Central memory CD8-positive, alpha-beta T cell (primary cell): ENCODE measurements at places on chromosomes 7 and 10.

GRCh38 chr10:71274901-71275796, 43.9 kb upstream of the SLC29A3 start:
- DNase-seq, result no peak

DNA sequence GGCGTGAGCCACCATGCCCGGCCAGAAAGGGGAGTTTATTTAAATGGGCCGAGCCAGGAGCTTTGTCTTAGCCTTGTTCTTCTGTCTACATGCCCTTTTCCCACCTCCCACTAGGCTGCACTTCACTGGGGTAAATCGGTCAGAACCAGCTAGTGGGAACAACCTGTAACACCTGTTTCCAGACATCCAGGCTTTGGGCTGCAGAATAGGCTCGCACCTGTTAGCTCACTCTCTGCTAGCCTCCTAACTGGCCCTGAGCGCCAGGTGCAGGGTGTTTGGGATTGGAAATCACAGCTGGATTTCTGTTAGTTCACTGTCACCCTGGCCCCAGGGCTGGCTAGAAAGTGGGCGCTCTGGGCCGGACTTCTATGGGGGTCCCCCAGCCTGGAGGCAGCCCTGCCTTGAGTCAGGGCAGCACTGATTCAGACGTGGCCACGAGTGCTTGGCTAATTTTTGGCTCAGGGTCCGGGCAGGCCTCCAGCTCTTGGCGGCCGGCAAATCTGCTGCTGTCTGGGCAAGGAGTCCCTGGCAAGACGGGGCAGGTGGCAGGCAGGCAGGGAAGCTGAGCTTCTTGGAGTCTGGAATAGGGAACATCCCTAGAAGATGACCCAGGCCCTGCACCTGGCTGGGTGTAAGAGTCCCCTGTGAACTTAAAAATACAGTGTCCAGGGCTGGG, 48.6 kb downstream of the GTF2IRD1 start:
- no peak for DNase-seq

GRCh38 chr10:59905066-59905730, 1.2 kb downstream of the CCDC6 start:
- no peak for DNase-seq

DNA sequence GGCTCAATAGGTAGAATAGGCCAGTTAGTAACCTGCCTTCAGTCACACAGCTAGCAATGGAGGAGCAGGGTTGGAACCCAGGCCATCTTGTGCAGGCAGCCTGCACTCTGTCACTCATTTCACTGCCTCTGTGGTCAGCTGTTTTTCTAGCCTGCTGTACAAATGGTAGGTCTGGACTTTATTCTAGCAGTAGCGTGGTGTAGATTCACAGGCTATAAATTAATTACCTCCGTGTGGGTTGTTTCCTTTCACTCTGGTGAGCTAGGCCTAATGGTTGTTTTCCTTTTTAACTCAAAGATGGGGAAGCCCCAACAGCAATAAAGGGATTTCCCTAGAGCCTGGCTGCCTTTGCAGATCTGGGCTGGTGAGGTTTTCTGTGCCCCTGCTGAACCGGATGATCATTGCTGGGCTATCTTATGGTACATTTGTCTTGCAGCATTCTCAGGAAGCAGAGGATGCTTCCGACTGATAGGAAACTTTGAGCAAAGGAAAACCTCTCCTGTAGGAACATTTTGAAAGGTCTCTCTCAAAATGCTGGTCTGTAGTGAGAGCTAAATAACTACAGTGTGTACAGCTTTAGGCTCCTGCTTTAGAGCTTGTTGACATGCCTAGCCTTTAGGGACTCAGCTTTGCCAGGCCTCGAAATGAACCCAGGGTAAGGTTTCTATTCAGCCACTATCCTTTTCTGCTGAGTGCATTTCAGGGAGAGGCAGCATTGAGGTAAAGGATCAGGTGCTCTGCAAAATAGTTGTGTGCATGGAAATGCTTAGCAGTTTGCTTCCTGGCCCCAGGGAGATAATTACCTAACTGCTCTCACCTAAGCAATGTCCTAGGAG, 157.4 kb downstream of the ST7 start:
- peak; percentile 10 for DNase-seq

GRCh38 chr10:6473430-6473829, 106.6 kb downstream of the PRKCQ start:
- DNase-seq, result peak; percentile 28

- no peak for DNase-seq
These were observed 23.1 kb downstream of the DNAJB9 start for GRCh38 chr7:108592646-108593201.

DNA sequence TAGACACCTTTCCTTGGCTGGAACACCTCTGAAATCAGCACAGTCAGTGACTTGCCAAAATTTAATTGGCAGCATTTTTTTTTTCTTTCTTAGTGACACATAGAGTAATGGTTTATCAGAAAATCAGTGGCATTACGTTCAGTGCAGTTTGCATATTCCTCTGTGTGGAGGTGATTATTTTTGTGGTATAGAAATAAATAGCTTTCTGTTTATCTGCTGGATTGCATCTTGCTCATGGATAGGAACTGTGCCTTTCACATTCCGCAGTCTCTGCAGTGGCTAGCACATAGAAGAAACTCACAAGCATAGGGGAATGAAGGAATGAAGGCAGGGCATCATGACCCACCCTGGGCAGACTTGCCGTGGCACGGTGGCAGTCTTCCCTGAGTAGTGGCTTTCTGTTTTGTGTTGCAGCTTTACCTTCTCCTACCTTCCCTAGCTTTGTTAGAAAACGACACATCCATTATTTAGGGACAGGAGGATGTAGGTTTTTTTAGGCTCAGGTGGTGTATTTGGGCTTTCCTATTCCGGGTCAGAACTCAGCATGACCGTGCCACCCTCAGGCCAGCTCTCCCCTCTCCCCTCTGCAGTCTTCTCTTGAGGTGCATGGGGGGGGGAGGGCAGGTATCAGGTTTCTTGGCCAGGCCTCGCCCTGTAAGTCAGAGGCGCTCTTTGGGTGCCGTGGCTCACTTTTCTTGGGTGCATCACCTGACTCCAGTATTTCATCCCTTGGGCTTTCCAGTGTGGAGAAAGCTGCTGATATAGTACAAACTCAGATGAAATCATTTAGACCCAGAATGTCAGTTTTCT, 112.5 kb upstream of the GJD4 start:
- no peak for DNase-seq

DNA sequence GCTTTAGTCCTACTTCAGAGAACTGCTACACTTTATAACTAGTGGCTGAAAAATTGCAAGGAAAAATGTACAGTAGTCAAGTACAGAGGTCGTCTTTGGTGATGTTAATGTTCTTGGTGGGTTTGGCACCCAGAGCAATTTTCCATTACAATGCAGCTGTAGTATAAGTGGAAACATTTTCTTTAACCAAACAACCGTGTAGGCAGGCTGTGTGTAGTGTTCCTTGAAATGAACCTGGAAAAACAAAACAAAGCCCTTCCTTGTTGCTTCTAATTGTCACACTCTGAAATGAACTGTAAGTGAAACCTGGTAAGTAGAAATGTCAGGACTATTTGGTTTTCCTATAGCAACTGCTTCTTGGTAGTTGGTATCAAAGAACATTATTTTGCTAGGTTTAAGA, 256.9 kb downstream of the MDFIC start:
- DNase-seq, result no peak

- no peak for DNase-seq
These were observed 300.9 kb downstream of the WDR11 start for GRCh38 chr10:121152033-121152432.

DNA sequence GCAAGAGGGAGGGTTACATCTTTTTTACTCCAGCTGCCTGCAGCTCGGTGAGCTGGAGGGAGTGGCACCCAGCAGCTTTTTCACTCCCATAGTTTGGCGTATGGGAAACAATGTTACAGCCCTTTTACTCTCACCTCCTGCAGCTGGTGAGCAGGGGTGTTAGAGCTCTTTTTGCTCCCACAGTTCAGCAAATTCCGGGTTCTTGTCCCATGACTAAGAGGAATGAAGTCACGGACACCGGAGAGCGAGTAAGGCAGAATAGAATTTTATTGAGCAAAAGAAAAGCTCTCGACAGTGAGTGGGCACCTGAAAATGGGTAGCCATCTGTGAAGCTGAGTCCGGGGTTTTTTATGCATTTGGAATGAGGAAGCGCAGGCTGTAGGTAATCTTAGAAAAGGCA, 446.6 kb downstream of the GFRA1 start:
- DNase-seq, result no peak

GRCh38 chr7:2710286-2710655, 22.3 kb downstream of the AMZ1 start:
- DNase-seq, result peak; percentile 49

DNA sequence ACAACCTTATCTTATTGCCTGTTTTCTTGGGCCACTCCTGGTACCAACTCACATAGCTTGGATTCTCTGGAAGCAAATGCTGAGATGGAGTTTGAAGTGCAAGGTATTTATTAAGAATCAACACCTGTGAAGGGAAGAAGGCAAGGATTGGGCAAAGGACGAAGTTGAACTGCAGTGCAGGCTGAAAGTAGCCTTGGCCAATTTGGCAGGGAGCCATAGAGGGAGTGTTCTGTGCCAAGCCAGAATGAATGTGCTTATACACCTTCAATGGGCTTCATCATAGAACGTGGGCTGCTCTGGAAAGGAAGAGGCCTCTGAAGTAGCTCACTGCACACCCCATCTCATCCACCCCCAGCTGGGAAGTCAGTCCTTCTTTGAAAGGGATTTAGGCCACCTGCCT, 79.8 kb upstream of the IFRD1 start:
- DNase-seq, result no peak

DNA sequence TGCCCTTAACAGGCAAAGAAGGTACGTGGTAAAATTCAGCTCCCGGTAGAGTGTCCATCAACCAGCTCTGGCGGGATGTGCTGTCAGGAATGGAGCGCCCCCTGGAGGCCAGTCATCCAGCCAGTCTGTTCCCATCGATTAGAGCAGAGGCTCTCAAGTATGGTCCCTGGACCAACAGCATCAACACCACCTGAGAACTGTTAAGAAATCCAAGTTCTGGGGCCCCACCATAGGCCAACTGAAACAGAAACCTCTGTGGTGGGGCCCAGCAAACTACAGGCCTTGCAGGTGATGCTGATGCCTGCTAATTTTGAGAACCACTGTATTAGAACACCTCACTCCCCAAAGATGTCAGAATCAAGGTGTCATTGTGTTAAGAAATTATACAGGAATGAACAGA, 109.2 kb downstream of the DPY19L1 start:
- no peak for DNase-seq

GRCh38 chr7:101677797-101678479, 48.8 kb upstream of the MYL10 start:
- no peak for DNase-seq

- no peak for DNase-seq
These were observed 987 bp upstream of the EXOC6 start for GRCh38 chr10:92847202-92847864.

DNA sequence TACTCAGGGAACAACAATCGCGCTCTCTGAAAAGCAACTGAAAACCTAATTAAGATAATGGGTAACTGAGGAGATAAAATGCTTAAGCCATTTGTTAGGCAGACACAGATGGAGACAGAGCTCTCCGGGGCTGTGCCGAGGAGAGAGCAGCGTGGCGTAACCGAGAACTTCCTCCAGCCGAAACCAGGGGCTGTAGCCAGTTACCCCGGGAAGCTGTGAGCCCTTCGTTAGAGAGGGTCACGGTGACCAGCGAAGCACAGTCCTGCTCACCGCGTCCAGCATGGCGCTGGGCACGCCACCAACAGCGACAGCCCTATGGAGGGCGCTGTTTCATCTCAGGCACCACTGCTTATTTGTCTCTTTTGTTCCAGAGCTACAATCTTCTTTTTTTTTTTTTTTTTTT, 16.1 kb downstream of the PAPOLB start:
- no peak for DNase-seq

DNA sequence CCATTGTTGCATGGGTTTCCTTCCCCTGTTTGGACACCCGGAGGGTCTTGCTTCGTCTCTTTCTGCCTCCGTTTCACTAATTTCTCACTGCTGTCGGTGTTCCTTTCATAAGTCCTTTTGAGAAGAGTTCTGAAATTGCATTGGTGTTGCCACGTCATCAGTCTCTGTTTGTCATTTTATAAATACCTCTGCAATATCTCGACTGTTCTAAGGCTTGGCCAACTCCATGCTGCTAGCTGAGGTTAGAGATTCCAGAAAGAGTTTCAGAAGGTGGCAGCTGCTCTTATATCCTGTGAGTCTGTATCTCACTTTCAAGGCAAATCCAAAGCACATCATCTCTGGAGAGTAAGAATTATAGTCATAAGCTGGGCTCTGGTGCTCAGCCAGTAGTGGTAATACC, 148.0 kb upstream of the INSYN2A start:
- DNase-seq, result no peak

- DNase-seq, result no peak
These were observed 399.5 kb upstream of the ANKRD30A start for GRCh38 chr10:36725581-36726520.

GRCh38 chr7:55026867-55027490, 8.2 kb downstream of the EGFR start:
- DNase-seq, result no peak

DNA sequence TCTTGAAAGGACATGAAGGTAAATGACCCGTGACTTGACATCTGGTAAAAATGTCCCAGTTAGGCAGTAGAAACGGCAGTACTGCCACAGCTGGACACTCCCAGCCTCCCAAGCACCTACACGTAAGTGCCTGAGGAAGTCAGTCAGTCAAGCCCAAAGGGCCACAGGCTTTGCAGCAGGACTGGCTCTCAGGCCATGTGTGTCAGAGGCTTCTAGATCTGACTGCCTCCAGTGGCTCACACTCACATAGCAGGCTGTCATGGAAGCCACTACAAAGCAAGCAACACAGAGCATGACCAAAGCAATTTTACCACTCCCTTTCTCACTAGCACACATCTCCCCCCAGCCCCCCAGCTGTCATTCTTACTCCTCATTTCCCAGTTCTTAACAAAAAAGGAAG, 17.8 kb upstream of the CCNJ start:
- DNase-seq, result no peak

- DNase-seq, result no peak
These were observed 687.3 kb upstream of the FOXK1 start for GRCh38 chr7:3994764-3995163.

DNA sequence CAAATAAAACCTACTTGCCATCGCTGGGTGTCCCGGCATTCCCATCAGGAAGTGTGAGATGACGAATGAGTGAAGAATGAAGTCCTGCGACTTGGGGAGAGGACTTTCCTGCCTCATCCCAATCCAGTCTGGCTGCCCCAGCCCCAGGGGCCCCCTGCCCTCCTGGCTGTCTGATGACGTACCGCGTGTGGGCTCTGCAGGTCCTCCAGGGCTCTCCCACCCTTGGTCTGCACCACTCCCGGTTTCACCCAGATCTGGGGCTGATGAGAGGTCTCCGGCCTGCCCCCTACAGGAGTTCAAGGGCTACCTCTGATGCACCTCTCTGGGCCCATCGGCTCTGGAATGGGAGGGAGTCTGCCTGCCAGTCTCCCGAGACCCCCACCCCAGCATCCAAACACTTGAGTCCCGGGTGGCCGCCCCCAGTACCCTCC, 9.8 kb downstream of the ATP6V1F start:
- DNase-seq, result no peak

DNA sequence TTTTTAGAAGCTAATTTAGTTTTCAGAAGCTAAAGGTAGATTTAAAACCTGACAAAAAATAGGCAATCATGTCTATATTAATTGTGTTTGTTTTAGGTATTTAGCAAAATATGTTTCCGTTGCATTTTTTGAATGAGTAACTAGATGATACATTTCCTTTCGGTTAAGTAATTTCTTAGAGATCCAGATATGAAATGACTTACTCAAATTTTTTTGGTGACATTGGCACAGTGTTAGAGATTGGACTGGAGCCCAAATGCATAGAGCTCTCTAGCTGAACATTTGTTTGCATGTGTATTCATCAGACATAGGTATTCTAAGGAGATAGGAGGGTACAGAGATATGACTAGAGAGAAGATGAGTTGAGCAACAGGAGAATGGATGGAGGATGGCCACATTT, 1.9 kb downstream of the BUB3 start:
- no peak for DNase-seq

- no peak for DNase-seq
These were observed 70.9 kb downstream of the MBL2 start for GRCh38 chr10:52701647-52702046.
